ENCODE measurements at places on chromosomes 16 and 17.

- no peak for DNase-seq
Observed at GRCh38 chr16:14263011-14263410, 191.9 kb downstream of the MRTFB start.

GRCh38 chr16:29926711-29927052, 656 bp upstream of the KCTD13 start:
- DNase-seq = no peak

DNA sequence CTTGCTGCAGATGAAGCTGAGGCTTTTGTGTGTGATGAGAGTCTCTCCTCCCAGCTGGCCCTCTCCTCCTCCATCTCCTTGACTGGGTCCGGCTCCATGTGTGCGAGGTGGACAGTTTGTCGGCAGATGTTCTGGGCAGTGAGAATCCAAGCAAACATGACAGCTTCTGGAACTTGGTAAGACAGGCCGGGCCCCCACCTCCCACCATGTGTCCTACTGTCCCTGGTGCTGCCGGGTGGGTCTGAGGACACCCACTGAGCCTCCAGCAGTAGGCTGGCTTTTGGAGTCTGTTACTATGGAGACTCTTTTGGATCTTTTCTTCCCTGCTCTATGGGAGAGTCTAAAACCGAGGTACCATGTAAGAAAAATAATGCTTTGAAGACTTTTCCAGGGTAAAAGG, 12.7 kb downstream of the NUP85 start:
- DNase-seq = no peak

- no peak for DNase-seq
Observed at GRCh38 chr16:2469399-2470233, 1.5 kb upstream of the NTN3 start.

- no peak for DNase-seq
Observed at GRCh38 chr17:37820313-37820994, 75.6 kb upstream of the HNF1B start.

GRCh38 chr16:27722892-27723450, 173.0 kb downstream of the KATNIP start:
- DNase-seq = no peak

GRCh38 chr17:83203073-83203471, 123.7 kb downstream of the METRNL start:
- DNase-seq = no peak

GRCh38 chr17:63434951-63435571, 11.0 kb downstream of the CYB561 start:
- DNase-seq = no peak

- no peak for DNase-seq
Observed at GRCh38 chr16:20624882-20625807, 49.0 kb upstream of the ACSM2B start.

DNA sequence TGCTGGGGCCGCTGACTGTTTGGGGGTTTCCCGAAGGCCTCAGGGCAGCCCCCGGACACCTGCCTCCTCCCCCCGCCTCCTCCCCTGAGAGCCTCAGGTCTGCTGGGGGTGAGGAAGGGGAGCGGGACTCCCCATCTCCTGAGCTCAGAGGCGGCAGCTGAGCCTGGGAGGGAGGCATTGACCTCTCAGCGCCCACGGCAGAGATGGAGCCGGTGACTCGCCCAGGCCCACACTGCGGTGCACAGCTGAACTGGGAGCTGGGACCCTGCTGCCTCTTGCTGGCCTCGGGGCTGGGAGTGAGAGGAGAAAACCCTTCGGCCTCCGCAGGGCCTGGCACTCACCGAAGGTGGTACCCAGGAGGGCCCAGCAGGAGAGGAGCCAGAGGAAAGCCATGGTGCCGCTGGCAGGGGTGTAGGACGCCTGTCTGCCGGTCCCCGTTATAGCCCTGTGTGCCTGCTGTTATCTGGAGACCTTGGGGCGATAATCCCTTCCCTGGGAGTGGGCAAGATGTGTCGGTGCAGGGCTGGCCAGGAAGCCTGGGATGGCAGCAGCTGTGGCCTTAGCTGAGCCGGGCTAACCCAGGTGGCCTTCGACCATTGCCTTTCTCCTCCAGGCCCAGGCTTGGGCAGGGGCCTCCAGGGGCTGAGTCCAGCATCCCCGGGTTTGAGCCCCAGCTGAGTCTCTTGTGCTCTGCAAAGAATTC, at the start of gene CTRB2:
CTRB2 (minus strand) TSS at position 413 of the 703 bp plus-strand sequence; CDS start at position 393, 20 bp downstream.
- DNase-seq = no peak

DNA sequence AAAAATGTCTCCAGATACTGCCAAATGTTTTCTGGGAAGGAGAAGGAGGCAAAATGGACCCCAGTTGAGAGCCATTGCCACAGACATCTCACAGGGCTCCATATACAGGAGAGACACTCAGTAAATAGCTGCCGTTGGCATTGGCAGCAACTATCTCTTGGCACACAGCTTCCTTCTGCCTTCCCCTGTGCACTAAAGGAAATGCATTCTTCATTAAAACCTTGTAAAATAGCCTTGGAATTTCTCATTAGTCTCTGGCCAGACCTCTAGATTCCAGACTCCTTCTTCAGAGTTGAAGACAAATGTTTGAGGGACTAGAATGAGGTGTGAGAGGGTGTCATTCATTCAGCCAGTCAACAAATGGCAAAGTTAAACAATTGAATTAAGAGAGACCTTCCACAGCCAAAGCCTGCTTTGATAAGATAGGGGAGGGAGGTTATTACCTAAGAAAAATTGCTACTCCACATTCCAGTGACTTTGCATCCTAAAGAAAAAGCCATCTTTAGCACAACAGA, 223.9 kb upstream of the HS3ST3A1 start:
- DNase-seq = no peak

DNA sequence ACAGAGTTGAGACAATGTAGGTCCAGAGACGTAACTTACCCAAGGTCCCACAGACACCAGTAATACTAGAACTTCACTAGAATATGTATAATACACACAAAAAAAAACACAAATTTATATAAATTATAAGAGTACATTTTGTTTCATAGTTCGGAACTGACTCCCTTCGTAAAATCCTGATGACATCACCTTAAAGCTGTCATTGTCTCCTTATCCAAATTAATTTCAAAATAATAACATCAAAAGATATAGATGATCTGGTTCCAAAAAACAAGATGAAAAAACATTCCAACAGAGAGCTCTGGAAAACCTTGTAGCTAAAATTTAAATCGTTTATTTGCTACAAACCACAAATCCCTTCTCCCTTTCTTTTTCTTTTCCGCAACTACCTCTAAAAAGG, 10.0 kb downstream of the FBXL20 start:
- DNase-seq = no peak

GRCh38 chr16:71882505-71883167, 1.3 kb downstream of the ZNF821 start:
- DNase-seq = peak; percentile 53

DNA sequence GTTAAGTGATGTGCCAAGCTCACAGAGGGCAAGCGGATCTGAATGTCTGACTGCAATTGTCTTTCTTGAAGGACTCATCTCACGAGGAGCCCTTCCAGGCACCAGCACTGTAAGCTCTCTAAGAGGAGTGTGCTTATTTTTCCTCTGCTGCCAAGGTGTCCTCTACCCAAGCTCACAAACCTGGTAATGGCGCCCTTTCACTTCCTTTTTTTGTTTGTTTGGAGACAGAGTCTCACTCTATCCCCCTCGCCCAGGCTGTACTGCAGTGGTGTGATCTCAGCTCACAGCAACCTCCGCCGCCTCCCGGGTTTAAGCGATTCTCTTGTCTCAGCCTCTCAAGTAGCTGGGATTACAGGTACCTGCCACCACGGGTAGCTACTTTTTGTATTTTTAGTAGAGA, 233.8 kb downstream of the MAP2K4 start:
- DNase-seq = no peak

- no peak for DNase-seq
Observed at GRCh38 chr17:29077320-29077719, 34.4 kb downstream of the PIPOX start.

DNA sequence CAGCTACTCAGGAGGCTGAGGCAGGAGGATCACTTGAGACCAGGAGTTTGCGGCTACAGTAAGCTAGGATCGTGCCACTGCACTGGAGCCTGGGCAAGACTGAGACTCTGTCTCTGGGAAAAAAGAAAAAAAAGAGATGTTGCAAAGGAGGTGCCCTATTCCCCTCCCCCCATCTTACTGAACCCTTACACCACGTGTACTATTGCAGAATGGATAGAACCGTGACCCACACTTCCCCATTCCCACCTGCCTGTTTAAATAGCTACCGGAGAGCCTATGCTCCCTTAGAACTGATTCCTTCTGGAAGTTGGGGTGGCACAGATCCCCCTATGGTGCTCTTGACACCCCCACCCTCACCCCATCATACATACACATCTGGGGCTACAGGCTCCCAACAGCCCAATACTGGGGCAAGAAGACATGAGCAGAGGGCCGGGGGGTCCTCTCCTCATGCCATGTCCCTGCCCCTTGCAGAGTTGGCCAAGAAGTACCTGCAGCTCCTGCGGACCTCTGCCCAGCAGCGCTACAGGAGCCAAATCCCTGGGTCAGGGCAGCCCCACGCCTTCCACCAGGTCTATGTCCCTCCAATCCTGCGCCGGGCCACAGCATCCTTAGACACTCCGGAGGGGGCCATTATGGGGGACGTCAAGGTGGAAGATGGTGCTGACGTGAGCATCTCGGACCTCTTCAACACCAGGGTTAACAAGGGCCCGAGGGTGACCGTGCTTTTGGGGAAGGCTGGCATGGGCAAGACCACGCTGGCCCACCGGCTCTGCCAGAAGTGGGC, 35.7 kb downstream of the NLRC5 start:
- no peak for DNase-seq

- no peak for DNase-seq
Observed at GRCh38 chr17:1574697-1575471, 12.3 kb upstream of the PITPNA start.

- no peak for DNase-seq
Observed at GRCh38 chr17:51463353-51463752, 203.0 kb downstream of the UTP18 start.

DNA sequence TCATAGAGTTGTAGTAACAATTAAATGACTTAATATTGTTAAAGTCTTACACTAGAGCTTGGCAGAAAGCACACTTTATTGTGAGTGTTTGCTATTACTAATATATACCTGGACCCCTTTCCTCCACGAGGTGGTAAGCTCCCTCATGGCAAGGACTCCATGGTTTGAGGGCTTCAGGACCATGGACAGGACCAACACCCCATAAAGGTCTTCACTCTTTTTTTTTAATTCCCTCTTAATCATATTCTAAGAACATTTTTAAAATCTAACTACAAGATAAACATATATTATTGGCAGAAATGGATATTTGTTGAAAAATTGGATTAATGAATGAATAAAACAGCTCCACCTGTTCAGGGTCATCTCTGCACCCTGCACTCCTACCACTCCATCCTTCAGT, 154.5 kb downstream of the CBLN1 start:
- DNase-seq = no peak

DNA sequence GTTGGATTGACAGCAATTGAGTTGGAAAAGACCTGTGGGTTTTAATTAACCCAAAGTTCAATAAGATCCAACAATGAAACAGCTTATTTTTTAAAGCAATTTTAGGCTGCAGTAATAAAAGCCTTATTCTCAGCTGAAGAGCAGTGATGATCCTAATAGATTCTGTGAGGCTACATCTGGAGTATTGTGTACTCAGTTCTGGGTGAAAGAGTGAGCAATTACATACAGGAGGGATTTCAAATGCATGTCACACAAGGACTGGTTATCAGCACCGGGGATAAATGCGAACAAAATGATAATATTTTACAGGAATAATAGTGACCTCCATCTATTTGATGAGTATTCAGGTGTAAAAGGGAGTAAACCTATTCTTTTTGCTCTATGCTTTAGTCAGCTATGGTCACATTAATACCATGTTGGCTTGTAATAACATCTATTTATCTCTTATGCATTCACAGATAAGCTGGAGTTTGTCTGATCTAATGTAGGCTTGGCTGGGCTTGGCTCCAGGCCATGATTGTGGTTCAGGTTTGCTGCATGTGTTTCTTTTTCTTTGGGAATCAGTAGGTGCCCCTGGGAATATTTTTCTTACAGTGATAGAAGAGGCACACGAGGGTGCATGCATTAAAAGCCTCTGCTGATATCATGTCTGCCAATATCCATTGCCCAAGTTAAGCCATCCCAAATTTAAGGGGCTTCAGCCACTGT, 22.2 kb upstream of the TOX3 start:
- no peak for DNase-seq

- DNase-seq = no peak
Observed at GRCh38 chr16:85849388-85849787, 49.6 kb upstream of the IRF8 start.

- DNase-seq = peak; percentile 73
Observed at GRCh38 chr17:74744714-74745547, 3.5 kb upstream of the NHERF1 start.

GRCh38 chr17:58525239-58525638, 10.8 kb upstream of the MTMR4 start:
- no peak for DNase-seq

DNA sequence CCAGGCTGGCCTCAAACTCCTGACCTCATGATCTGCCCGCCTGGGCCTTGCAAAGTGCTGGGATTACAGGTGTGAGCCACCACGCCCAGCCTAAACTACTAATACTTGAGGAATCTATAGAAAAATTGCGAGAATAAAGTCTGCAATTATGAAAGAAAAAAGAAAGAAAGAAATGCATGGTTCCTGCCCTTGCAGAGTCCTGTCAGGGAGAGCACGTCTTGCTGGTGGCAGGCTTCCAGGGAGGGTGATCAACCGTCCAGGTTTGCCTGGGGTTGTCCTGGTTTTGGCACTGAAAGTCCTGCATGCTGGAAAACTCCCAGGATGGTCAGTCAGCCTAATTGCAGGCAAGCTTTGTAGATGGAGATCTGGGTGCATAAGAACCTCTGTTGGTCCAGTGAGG, 21.5 kb upstream of the KIFC3 start:
- DNase-seq = no peak

DNA sequence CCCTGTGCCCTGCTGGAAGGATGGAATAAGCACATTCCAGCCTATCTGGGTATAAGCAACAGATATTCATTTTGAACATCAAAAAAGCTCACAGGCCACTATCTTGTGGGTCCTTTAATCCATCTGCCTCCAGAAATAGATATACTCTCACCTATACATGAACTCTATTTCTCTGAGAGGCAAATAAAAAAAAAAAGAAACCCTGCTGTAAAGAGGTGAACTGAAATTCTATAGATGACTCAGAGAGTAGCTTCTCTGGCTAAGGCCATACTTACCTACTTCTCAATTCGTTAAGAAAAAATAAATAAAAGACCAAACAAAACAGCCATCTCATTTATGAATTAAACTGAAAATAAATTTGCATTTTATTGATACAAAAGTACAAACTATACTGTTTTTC, 86.3 kb downstream of the DYNLRB2 start:
- DNase-seq = no peak

DNA sequence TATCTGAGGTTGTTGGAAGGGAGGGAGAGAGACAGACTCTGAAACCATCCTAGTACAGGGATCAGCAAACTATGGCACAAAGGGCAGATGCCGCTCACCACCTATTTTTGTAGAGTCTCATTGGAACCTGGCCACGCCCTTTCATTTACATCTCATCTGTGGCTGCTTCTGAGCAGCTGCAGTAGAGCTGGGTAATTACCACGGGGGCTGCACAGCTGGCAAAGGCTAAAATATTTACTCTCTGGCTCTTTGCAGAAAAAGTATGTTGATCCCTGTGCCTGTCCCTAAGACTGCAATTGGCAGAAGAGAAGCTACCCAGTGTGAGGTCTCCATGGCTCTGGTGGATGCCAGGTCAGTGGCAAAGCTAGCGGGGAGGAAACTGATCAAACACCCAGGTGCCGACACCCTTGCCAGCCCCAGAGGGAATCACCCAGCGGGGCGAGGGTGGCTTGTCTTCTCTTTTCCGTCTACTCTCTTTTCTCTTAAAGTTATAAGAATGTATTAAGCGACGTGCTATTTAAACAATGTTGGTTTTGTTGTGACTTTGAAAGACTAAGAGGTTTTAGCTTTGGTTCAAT, 14.0 kb downstream of the CEP295NL start:
- DNase-seq = no peak
